Right lung (tissue), 10 donors: ENCODE measurements at places on chromosomes 11 and 22. TPM values are rescaled to one million over a fixed set of nuclear protein-coding genes. Genes with fewer than 3 reads are reported as not detected.

DNA sequence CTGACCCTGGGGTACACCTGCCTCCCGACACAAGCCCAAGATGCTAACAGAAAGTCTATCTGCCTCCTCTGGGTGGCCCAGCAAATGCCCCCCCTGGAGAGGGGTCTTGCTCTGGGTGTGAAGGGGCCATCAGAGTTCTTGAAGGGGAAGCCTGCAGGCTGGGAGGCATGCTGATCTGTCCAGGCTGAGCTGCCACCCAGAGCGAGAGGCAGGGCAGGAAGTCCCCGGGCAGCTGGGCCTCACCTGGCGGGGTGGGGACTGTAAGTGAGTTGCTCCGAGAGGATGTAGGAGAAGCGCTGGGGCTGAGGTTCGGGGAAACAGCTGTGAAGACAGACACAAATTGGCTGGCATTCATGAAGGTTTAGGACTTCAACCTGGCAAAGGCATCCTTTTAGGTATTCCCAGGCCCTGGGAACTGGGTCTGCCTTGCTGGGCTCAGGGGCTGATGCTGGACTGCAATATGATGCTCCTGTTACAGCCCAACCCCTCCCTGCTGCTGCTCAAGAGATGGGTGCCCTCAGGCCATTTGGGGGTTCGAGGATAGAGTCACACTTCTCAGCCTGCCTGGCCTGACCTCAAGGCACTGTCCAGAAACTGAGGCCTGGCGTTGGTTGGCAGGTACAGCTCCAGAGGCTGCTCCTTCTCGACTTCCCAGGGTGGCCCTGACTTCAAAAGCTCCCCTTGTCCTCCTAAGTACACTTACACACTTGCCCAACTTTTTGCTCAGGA is 60.2 kb upstream of the LYVE1 start:
- DNase-seq, result no peak

PNPLA5 gene
- polyA plus RNA-seq, result not detected

USH1C gene
- polyA plus RNA-seq, result 0.31 TPM

DNA sequence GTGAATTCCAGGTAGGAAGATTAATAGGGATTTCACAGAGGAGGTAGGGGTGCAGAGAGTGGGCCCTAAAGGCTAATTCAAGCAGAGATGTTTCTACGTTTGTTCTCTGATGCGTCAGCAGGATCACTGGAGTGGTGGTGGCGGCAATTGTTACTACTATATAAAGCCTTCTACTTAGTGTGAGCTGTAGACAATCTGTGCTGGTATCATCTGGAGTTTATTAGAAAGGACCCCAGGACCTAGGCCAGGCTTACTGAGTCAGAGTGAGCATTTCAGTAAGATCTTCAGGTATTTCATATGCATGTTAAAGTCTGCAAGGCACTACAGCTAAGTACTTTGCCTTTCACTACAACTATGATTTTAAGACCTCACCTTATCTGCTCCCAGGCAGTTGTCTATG is 59.5 kb downstream of the USP35 start:
- no peak for DNase-seq

SYCE3 gene
- polyA plus RNA-seq, result not detected

DNA sequence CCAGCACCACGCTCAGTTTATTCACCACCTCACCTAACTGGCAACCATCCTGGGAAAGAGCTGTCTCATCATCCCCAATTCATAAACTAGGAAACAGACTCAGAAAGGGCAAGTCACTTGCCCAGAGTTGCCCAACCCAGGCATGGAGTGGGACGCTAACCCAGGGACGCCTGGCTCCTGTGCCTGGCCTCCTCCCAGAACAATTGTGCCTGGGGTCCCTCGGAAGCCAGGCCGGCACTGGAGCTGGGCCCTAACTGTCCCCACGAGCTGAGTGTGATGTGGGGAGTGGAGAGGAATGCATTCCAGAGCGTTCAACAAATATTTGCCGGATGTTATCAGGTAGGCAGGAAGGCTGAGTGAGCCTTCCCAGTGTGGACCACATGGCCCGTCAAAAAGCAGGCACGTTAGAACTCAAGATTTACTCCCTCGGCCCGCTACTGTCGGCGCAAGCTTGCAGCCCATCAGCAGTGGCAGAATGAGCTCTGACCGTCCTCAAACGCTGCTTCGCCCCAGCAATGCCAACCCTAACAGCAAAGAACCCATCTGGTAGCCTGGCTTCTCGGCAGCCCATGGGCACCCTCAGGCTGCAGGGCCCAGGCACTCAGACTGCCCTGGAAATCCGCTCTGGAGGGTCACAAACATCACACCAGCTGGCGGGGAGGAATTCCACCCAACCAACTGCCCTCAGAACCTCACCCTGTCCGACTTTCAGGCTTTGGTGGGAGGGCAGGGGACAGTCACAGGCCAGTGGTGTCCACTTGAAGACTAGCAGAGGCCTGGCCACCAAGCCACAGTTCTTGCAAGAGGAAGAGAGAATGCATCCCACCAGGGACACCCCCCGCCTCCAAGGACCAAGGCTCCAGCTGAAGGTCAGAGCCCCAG is 35.6 kb downstream of the MYH9 start:
- DNase-seq, result no peak
